ENCODE measurements at places on chromosomes 4 and X. TPM values are rescaled to one million over a fixed set of nuclear protein-coding genes. Genes with fewer than 3 reads are reported as not detected.

USP26 gene
- not detected for total RNA-seq

GAGE13 gene
- total RNA-seq = not detected

CPZ gene
- 30.3 TPM for total RNA-seq

PLXNB3 gene
- total RNA-seq = 6.2 TPM

CLTRN gene
- 0.42 TPM for total RNA-seq

PLA2G12A gene
- 15.4 TPM for total RNA-seq

ZNF157 gene
- total RNA-seq = 0.09 TPM

SNX12 gene
- total RNA-seq = 71.5 TPM

FDCSP gene
- total RNA-seq = not detected

HS3ST1 gene
- under 0.01 TPM for total RNA-seq

AFP gene
- 2.0 TPM for total RNA-seq

FRMD7 gene
- total RNA-seq = 0.05 TPM

ARHGAP36 gene
- total RNA-seq = not detected

EDNRA gene
- total RNA-seq = 3.9 TPM

RS1 gene
- not detected for total RNA-seq

PDCL2 gene
- total RNA-seq = not detected

ZNF280C gene
- total RNA-seq = 4.1 TPM

GAGE2A gene
- not detected for total RNA-seq

TLR6 gene
- 1.8 TPM for total RNA-seq

AR gene
- 2.1 TPM for total RNA-seq

CBLL2 gene
- total RNA-seq = 0.05 TPM

CTAG2 gene
- total RNA-seq = 0.65 TPM

EIF2S3 gene
- total RNA-seq = 271 TPM

DGAT2L6 gene
- total RNA-seq = not detected

STATH gene
- total RNA-seq = not detected

FOXO4 gene
- total RNA-seq = 3.5 TPM

DCHS2 gene
- not detected for total RNA-seq

RHOXF2B gene
- total RNA-seq = not detected

PDLIM3 gene
- 158 TPM for total RNA-seq

FMR1NB gene
- not detected for total RNA-seq

PLAC1 gene
- total RNA-seq = 1.2 TPM

NDST4 gene
- not detected for total RNA-seq

GRIA2 gene
- not detected for total RNA-seq

TBC1D25 gene
- total RNA-seq = 8.5 TPM

KIAA1210 gene
- total RNA-seq = not detected

SYN1 gene
- under 0.01 TPM for total RNA-seq

SMIM10L2A gene
- 0.18 TPM for total RNA-seq

NUDT10 gene
- total RNA-seq = 2.1 TPM

PRAF2 gene
- total RNA-seq = 19.3 TPM

MAGEB10 gene
- total RNA-seq = not detected

CCKAR gene
- 0.30 TPM for total RNA-seq

GRIA3 gene
- 25.1 TPM for total RNA-seq

SH3TC1 gene
- 5.1 TPM for total RNA-seq

MAGEE2 gene
- total RNA-seq = not detected

HSFX3 gene
- not detected for total RNA-seq

MGARP gene
- 46.9 TPM for total RNA-seq

PROM1 gene
- not detected for total RNA-seq

GAGE12J gene
- total RNA-seq = not detected

RENBP gene
- 2.1 TPM for total RNA-seq

WDR17 gene
- total RNA-seq = 2.7 TPM

DDIT4L gene
- 2.7 TPM for total RNA-seq
